ENCODE measurements at places on chromosomes 11 and 22. TPM values are rescaled to one million over a fixed set of nuclear protein-coding genes. Genes with fewer than 3 reads are reported as not detected.

Gene PRAME
- not detected for total RNA-seq

Gene OR2AG1
- total RNA-seq = not detected

Gene CCDC116
- 0.13 TPM for total RNA-seq

Gene LDLRAD3
- 5.9 TPM for total RNA-seq

Gene VWCE
- 0.98 TPM for total RNA-seq

Gene MS4A12
- not detected for total RNA-seq

Gene OR6T1
- not detected for total RNA-seq

Gene DDTL
- 0.96 TPM for total RNA-seq

Gene OR2AG2
- total RNA-seq = not detected

DNA sequence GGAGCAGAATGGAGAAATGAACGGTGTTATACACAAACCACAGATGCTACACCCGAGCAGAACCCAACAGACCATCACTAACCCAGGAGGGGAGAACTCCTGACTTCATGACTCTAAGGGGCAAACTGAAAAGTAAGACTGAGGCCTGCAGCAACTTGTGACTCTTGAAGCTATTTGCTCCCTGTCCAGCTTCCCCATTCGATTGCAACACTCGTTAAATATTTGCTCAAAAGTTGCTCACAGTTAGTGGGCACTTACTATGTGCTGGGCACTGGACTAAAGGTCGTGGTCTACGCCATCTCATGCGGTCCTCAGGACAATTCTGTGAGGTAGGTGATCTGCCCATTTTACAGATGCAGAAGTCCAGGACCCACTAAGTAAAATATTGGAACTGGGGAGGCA is 9.5 kb upstream of the ADA2 start:
- H3K27me3 ChIP-seq = no peaks in the 10 kb centered on the region
- no peak overlapping the region for H3K4me3 ChIP-seq
- H3K4me1 ChIP-seq = no peaks in the 10 kb centered on the region
- H3K27ac ChIP-seq = no peak overlapping the region
- no peaks in the 10 kb centered on the region for H3K36me3 ChIP-seq
- DNase-seq = no peak

GRCh38 chr11:79088967-79089366 is 351.9 kb downstream of the TENM4 start:
- peaks cover 17% of the 10 kb centered on the region for H3K4me1 ChIP-seq
- no peaks in the 10 kb centered on the region for H3K36me3 ChIP-seq
- no peaks in the 10 kb centered on the region for H3K27me3 ChIP-seq
- H3K27ac ChIP-seq = no peak overlapping the region
- no peak overlapping the region for H3K4me3 ChIP-seq

DNA sequence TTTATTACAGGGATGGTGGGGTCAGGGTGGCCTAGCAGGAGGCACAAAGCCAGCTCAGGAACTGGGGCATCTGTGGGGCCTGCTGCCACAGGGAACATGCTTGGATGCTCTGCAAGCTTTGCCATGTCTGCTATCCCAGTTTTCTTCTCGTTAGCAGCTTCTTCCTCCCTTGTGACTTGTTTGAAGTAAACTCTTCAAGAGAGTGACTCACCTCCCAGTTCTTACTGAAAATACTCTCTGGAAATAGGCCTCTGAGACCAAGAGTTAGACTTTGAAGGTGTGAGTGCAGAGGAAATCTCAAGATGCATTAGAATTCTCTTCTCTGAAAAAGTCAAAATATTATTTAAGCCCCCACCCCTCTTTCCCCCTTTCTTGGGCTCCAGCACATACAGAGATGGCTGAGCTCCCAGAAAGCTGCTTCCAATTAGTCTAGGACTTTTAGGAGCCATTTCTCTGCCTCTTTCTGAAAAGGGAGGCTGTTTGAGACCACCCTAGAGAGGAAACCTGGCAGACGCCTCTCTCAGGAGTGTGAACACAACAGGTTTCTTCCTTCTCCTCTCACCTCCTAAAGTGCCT is 15.1 kb downstream of the CWC15 start:
- DNase-seq = no peak
- no peaks in the 10 kb centered on the region for H3K4me1 ChIP-seq
- H3K4me3 ChIP-seq = no peak overlapping the region

GRCh38 chr11:10450462-10451425 is 4.3 kb upstream of the AMPD3 start:
- H3K36me3 ChIP-seq = no peaks in the 10 kb centered on the region
- H3K27me3 ChIP-seq = no peaks in the 10 kb centered on the region
- peaks cover 16% of the 10 kb centered on the region for H3K4me1 ChIP-seq
- peak overlapping the region; percentile 69 for H3K4me3 ChIP-seq
- DNase-seq = peak; percentile 41

DNA sequence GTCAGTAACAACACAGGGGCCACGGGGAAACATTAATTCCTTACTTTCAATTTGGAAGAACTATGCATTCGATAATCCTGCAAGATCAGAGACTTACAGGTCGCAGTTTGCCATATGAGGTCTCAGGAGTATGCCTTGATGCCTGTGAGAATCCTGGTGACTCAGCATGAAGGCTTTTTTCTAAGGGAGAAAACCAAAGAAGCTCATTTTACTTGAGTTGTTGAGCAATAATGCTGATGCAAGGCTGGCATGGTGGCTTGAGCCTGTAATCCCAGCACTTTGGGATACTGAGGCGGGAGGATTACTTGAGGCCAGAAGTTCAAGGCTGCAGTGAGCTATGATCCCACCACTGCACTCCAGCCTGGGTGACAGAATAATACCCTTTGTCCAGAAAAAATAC is 26.6 kb downstream of the ATG16L2 start:
- H3K36me3 ChIP-seq = peaks cover 2% of the 10 kb centered on the region
- no peaks in the 10 kb centered on the region for H3K4me1 ChIP-seq
- no peak overlapping the region for H3K4me3 ChIP-seq
- no peak for DNase-seq
- no peak overlapping the region for H3K27ac ChIP-seq
- no peaks in the 10 kb centered on the region for H3K27me3 ChIP-seq

GRCh38 chr11:76635991-76636738 is 34.4 kb downstream of the LRRC32 start:
- no peak for DNase-seq
- no peaks in the 10 kb centered on the region for H3K36me3 ChIP-seq
- no peaks in the 10 kb centered on the region for H3K4me1 ChIP-seq
- no peak overlapping the region for H3K4me3 ChIP-seq

DNA sequence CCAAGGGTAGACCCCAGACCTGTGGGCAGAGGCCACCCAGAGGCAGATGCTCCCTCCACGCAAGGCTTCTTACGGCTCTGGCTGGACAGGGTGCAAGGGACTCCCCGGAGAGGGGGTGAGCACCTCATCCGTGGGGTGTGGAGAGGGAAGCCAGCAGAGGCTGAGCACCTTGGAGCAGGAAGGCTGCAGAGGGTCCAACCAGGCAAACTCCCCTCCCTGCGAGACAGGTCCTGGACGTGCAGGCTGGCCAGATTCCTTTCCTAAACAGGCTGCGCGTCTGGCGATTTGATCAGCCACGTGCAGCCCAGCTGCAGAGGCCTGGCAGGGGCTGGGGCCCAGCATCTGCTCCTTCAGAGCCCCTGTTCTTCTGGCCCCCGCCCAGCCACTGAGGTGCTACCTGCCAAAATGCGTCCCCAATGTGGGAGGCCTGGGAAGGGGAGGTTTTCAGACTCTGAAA is 49.3 kb downstream of the WNT11 start:
- DNase-seq = no peak
- no peaks in the 10 kb centered on the region for H3K27me3 ChIP-seq
- no peak overlapping the region for H3K27ac ChIP-seq
- H3K36me3 ChIP-seq = no peaks in the 10 kb centered on the region
- no peak overlapping the region for H3K4me3 ChIP-seq

- DNase-seq = no peak
- no peak overlapping the region for H3K4me3 ChIP-seq
- H3K27ac ChIP-seq = no peak overlapping the region
- H3K27me3 ChIP-seq = no peaks in the 10 kb centered on the region
- no peaks in the 10 kb centered on the region for H3K36me3 ChIP-seq
These were observed 27.8 kb downstream of the P4HA3 start for GRCh38 chr11:74283580-74284180.

- no peak overlapping the region for H3K4me3 ChIP-seq
- DNase-seq = no peak
- no peaks in the 10 kb centered on the region for H3K4me1 ChIP-seq
These were observed 139.2 kb downstream of the LRRC4C start for GRCh38 chr11:41320238-41320637.

DNA sequence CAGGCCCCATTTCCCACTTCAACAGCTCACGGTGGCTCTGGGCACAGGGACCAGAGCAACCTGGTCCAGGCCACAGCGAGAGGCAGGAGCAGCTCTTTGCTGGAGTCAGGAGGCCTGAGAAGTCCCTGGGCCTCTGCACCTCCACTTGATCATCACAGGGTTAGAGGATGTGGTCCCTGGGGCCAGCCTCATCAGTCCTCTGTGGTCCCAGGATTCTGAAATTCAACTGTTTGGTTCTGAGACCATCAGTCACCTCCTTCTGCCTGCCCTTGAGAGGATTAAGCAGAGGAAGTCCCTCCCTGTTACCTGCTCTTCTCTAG is 24.9 kb upstream of the CBX7 start:
- H3K27me3 ChIP-seq = no peaks in the 10 kb centered on the region
- no peak for DNase-seq
- H3K4me3 ChIP-seq = no peak overlapping the region
- peaks cover 35% of the 10 kb centered on the region for H3K4me1 ChIP-seq
- no peaks in the 10 kb centered on the region for H3K36me3 ChIP-seq

- DNase-seq = peak; percentile 69
- H3K27ac ChIP-seq = no peak overlapping the region
- no peaks in the 10 kb centered on the region for H3K4me1 ChIP-seq
- H3K27me3 ChIP-seq = no peaks in the 10 kb centered on the region
These were observed 32.2 kb downstream of the TRMU start for GRCh38 chr22:46367707-46368191.

DNA sequence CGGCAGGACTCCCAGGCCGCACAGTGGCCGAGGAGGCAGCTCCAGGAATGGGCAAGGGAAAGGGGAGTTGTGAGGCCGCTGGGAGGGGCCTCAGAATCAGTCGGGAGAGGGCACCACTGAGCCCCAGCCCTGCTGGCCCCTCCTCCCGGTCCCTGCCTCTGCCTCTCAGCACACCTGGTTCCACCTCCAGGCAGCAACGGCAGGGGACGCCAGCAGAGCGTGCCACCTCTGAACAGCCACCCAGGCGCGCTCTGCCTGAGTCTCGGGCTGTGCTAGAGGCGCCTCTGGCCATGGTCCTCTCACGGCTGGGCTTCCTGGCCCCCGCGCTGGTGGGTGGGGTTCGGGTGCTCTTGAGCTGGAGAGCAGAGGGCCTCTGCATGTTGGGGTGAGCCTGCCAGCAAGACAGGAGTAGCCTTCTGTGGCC is 33.0 kb downstream of the MOB2 start:
- H3K27me3 ChIP-seq = no peaks in the 10 kb centered on the region
- no peaks in the 10 kb centered on the region for H3K36me3 ChIP-seq
- no peak overlapping the region for H3K4me3 ChIP-seq
- no peak overlapping the region for H3K27ac ChIP-seq

DNA sequence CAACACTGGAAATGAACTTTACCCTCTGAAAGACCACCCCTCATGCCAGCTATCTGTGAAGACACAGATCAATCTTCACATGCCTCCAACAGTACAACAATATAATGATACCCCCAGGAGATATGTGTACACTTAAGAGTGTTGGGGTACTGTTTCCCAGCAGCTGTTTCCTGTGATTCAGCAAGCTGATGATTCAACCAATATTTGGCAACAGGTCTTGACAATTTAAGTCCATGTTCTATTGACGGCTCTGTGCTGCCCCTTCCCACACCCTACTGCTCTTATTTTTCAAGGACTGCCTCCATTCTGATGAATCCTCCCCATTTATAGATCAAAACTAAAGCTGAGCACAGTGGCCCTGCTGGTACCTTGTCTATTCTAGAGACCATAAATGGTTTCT is 6.6 kb downstream of the SNX19 start:
- peaks cover 30% of the 10 kb centered on the region for H3K36me3 ChIP-seq
- peaks cover 39% of the 10 kb centered on the region for H3K4me1 ChIP-seq
- DNase-seq = no peak
- H3K27ac ChIP-seq = peak overlapping the region; percentile 63

- no peak overlapping the region for H3K27ac ChIP-seq
- no peak for DNase-seq
- no peaks in the 10 kb centered on the region for H3K36me3 ChIP-seq
- no peaks in the 10 kb centered on the region for H3K4me1 ChIP-seq
- H3K27me3 ChIP-seq = no peaks in the 10 kb centered on the region
These were observed 322.2 kb downstream of the AASDHPPT start for GRCh38 chr11:106399624-106400023.

DNA sequence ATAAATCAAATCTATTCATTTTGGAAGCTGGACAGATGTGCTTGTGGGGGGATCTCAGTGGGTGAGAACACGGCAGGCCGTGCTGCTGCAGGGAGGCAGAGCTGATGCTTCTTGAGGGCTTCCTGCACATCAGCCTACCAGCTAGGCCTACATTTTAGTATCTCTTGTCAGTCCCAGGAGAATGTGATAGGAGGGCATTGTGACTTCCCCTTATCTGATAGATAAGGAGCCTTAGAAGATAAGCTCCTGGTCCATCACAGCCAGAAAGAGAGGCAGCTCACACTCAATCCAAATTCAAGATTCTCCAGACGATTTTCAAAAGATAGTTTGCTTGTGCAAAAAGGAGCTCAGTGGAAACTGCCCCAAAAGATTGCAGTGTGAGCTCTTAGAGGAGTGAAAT is 89.0 kb downstream of the SHANK2 start:
- no peaks in the 10 kb centered on the region for H3K27me3 ChIP-seq
- no peaks in the 10 kb centered on the region for H3K4me1 ChIP-seq
- H3K27ac ChIP-seq = no peak overlapping the region
- DNase-seq = no peak
- no peaks in the 10 kb centered on the region for H3K36me3 ChIP-seq

- H3K36me3 ChIP-seq = no peaks in the 10 kb centered on the region
- no peak overlapping the region for H3K27ac ChIP-seq
- H3K4me3 ChIP-seq = no peak overlapping the region
- peaks cover 9% of the 10 kb centered on the region for H3K4me1 ChIP-seq
- peak; percentile 9 for DNase-seq
These were observed 3.9 kb downstream of the SCARF2 start for GRCh38 chr22:20433686-20434241.

DNA sequence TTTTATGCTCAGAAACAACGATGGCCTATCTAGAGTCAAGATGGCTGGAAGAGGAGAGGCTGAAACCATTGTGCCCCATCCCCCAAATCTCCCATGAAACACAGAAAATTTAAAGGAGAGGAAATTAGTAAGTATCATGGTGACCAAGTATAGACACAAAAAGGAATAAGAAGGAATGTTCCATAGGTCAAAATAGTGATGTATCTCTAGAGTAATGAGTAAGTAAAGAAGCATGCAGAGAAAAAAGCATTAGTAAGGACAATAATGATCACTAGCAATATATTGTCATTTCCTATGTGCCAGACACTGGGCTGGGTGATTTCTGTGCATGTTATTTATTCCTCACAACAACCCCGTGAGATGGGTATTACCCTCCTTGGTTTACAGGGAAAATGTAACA is 2.6 kb upstream of the SLC22A24 start:
- DNase-seq = no peak
- H3K27ac ChIP-seq = no peak overlapping the region
- H3K4me1 ChIP-seq = no peaks in the 10 kb centered on the region
- H3K36me3 ChIP-seq = no peaks in the 10 kb centered on the region
- no peaks in the 10 kb centered on the region for H3K27me3 ChIP-seq

All from psoas muscle (tissue), 8 donors.